ENCODE measurements at places on chromosomes 7 and 10.

DNA sequence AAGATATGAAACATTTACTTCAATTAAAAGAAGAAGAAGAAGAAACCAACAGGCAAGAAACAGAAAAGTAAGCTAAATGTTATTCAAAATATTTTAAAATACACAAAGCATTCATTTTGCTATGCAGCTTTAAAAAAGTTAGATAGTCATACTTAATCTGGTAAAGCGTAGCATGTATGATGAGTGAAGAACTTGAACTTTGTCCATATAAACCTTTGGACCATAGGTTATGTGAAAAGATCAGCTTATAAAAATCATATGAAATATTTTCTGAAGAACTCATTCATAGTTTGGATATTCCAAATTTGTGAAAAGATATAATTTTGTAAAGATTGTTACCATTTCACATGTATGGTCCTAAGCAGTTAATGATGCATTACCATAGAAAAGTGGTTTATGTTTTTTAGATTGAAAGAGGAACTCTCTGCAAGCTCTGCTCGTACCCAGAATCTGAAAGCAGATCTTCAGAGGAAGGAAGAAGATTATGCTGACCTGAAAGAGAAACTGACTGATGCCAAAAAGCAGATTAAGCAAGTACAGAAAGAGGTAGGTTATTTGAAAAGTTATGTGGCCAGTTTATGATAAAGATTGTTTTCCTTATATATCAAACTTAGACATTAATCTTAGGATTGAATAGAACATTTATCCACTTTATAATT lies 37.3 kb downstream of the KIF20B start:
- DNase-seq: no peak

- DNase-seq: no peak
Measured at GRCh38 chr10:80204677-80205476, 460 bp downstream of the ANXA11 start.

DNA sequence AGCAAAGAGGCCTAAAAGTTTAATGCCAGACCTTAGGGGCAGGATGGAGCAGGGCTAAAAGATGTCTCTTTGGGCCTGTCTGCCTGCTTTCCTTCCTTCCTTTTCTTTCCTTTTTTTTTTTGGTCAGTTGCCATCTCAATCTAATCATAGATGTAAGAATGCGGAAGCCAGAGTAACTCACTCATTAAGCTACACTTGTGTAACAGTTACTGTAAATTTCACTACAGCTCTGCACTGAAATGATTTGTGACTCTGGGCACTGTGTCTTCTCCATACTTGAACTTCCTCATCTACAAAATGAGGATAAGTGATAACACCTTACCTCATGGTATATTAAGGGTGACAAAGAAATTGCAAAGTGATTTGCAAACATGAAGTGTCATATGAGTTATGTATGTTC lies 75.5 kb upstream of the AGK start:
- DNase-seq: no peak

GRCh38 chr10:132479024-132479602 lies 58.5 kb upstream of the INPP5A start:
- DNase-seq: no peak

GRCh38 chr7:108603656-108604306 lies 34.1 kb downstream of the DNAJB9 start:
- no peak for DNase-seq

DNA sequence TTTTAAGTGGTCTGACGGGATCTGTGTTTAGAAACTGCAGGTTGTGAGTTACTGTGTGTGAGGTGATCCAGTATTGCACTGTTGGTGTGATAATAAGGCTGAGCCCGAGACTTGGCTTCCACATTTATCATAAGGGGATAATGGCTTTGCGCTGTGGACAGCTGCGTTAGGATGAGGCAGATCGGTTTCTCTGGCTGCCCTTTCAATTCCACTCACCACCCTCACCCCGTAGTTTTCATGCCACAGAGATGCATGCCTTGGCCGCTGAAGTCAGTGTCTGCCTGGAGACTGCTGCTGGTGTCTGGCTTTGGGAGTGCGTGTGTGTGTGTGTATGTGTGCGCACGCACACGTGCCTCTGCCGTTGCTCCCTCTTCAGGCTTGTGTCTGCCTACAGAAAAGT lies 273.0 kb downstream of the CCDC3 start:
- DNase-seq: no peak

DNA sequence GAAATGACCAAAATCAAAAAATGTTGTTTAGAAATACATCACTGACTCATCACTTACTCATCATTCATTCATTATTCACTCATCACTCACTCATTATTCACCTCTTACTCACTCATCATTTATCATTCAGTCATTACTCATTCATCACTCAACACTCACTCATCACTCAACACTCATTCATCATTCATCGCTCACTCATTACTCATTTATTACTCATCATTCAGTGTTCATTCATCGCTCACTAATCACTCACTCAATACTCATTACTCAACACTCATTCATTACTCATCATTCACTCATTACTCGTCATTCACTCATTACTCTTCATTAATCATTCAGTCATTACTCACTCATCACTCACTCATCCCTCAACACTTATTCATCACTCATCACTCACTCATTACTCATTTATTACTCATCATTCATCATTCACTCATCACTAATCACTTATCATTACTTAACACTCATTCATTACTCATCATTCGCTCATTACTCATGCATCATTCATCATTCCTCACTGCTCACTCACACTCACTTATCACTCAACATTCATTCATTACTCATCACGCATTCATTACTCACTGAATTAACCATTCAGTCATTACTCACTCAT lies 238.5 kb downstream of the ADARB2 start:
- no peak for DNase-seq

GRCh38 chr10:68959695-68960527 lies 3.9 kb downstream of the DDX21 start:
- DNase-seq: no peak

DNA sequence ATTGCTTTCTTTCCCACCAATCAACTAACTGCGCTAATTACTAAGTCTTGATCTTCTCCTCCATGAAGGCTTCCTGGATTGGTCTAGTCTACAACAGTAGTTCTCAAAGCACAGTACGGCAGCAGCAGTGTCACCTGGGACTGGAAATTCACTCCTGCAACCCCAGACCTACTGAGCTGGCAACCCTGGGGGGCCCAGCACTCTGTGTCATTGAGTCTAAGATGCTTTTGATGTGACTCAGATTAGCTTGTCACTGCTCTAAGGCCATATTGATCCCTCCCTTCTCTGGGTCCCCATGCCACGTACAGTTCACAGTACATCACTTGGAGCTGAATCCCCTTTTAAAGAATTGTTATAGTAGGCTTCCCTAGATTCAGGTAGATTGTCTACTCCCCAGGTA lies 65.7 kb upstream of the KMT2C start:
- DNase-seq: no peak

- no peak for DNase-seq
Measured at GRCh38 chr7:101902680-101903514, 85.5 kb downstream of the CUX1 start.

DNA sequence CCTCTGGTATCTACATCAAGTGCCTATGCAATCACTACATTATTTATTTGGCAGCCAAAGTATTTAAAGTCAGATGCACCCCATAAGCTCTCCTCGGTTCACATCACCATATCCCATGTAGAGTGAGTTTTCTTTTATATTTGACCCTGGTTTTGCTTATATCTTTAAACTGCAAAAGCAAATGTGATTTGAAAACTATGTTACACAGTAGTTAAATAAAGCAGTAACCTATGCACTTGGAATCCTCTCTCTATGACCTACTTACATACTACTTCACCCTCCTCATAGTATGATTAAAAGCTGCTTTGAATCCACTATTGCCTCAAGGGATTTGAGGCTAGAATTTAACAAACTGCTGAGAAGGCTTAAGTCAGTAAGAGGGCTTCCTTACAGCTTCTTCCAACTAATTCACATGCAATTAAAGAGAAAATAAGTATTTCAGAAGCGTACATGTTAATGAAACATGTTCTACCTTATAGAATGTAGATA lies 2.2 kb upstream of the CELF2 start:
- no peak for DNase-seq

- DNase-seq: no peak
Measured at GRCh38 chr7:5774790-5775189, 6.7 kb downstream of the RNF216 start.

DNA sequence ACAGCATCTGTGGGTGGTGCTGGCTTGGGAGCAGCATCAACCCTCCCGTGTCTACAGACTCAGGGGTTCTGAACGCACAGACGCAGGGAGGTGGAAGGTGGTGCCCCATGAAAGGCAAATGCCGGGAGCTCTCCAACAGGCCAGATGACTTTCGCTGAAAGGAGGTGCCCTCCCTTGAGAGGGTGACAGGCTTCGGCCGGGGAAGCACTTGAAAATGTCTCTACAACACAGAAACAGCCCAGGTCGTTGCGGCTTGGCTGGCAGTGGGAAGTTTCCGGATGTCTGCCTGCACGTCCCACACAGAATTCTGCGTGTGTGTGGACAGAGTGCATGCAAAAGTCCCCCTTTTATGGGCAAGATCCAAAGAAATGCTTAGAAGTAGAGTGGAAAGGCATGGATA lies 239.6 kb downstream of the SKAP2 start:
- DNase-seq: no peak

DNA sequence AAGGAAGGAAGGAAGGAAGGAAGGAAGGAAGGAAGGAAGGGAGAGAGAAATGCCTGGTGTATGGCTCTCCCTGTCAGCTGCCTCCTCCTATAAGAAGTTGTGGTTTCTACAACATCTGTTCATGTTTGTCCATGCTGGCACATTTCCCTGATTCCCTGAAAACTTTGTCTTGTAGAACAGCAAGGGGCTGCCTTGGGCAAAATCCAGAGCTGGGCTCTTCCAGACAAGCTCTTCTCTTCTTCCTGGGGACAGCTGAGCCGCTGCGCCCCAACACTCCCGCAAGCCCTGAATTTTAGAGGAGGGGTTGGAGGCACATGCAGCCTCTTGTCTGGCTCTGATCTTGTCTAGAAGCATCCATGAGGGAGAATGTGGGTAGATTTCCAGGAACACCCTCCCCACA lies 282.0 kb upstream of the ADARB2 start:
- no peak for DNase-seq

GRCh38 chr10:91799612-91799975 lies 1.4 kb downstream of the TNKS2 start:
- DNase-seq: no peak

GRCh38 chr7:19692111-19692828 lies 16.6 kb downstream of the POLR1F start:
- no peak for DNase-seq

DNA sequence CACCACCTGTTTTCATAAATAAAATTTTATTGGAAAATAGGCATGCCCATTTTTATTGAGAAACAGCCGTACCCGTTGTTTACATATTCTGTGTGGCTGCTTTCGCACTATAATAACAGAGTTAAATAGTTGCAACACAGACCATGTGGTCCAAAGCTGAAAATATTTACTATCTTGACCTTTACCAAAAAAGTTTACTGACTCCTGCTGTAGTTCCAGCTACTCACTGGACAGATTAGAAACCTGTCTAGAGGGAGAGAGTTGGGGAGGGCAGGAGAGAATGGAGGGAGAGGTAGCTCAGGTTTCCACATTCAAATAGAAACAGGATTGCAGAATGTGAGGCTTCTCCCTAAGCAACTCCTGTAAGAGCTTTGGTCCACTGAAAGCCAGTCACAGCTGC lies 55.1 kb upstream of the GLCCI1 start:
- DNase-seq: no peak

DNA sequence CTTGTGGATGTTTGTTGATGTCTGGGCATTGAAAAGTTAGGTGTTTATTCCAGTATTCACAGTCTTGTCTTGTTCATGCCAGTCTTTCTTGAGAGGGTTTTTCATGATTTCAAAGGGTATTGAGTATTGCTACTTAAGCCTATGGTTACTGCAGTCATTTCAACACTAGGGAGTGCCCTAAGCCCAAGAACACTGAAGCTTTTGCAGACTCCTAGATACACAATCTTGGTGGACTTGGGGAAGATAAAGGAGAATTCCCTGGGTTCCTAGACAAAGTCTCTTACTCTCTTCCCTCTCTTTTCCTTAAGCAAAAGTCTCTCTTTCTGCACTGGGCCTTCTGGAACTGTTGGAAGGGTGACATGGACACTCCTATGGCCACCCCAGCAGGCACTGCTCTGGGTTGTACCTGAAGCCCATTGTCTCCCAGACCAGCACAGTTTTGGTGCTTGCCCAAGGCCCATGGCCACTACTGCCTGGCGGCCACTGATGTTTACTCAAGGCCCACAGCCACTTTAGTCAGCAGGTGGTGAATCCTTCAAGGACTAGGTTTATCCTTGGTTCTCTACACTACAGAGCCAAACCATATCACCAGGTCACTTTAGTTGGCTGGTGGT lies 24.9 kb downstream of the SAMD9 start:
- peak; percentile 8 for DNase-seq

GRCh38 chr7:136910771-136911170 lies 42.3 kb downstream of the CHRM2 start:
- DNase-seq: no peak

DNA sequence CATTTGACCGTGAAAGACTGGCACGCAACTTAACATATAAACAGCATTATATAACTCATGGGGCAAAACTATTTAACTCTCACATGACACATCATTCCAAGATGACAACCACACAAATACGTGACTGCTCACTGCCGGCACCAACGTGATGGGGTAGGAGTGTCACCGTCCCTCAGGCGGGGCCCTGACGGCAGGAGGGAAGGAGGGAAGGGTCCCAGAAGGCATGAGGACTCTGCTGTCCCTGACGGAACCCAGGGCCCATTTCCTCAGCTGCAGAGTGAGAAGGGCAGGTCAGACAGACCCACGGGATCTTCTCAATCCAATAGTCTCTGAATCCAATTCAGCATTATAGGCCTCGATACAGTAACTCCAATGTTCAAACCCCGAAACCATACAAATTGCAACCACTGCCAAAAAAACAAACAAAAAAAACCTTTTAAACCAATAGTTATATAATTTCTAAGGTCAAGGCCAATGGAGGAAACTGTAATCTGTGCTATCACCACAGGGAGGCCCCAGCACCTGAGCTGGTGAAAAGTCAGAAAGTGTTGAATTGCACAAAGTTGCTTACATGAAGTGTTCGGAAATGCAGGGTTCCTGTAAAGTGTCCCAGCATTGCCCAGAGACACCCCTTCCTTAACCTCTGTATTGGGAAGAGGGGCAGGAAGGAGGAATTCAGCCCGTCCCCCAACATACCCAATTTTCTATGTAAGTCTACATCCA lies 137.4 kb downstream of the TNS3 start:
- DNase-seq: no peak

- no peak for DNase-seq
Measured at GRCh38 chr7:155752756-155753445, 59.4 kb downstream of the SHH start.

GRCh38 chr7:35755711-35756110 lies 45.1 kb upstream of the SEPTIN7 start:
- DNase-seq: no peak

- DNase-seq: no peak
Measured at GRCh38 chr10:97518301-97519043, 19.7 kb downstream of the UBTD1 start.
